ENCODE measurements at places on chromosomes 11 and 22. TPM values are rescaled to one million over a fixed set of nuclear protein-coding genes. Genes with fewer than 3 reads are reported as not detected.

- peaks cover 31% of the 10 kb centered on the region for H3K4me1 ChIP-seq
- no peak for DNase-seq
- peaks cover 7% of the 10 kb centered on the region for H3K27me3 ChIP-seq
- H3K27ac ChIP-seq: no peak overlapping the region
Observed at GRCh38 chr11:75635066-75635862, 33.6 kb downstream of the MAP6 start.

- H3K36me3 ChIP-seq: no peaks in the 10 kb centered on the region
- no peak for DNase-seq
- no peak overlapping the region for H3K27ac ChIP-seq
- H3K4me3 ChIP-seq: no peak overlapping the region
- peaks cover 9% of the 10 kb centered on the region for H3K27me3 ChIP-seq
Observed at GRCh38 chr22:50053861-50054260, 4.2 kb downstream of the TTLL8 start.

- H3K36me3 ChIP-seq: no peaks in the 10 kb centered on the region
- no peak for DNase-seq
- peaks cover 75% of the 10 kb centered on the region for H3K27me3 ChIP-seq
- no peak overlapping the region for H3K4me3 ChIP-seq
Observed at GRCh38 chr11:72598906-72599305, 75.3 kb downstream of the PDE2A start.

DNA sequence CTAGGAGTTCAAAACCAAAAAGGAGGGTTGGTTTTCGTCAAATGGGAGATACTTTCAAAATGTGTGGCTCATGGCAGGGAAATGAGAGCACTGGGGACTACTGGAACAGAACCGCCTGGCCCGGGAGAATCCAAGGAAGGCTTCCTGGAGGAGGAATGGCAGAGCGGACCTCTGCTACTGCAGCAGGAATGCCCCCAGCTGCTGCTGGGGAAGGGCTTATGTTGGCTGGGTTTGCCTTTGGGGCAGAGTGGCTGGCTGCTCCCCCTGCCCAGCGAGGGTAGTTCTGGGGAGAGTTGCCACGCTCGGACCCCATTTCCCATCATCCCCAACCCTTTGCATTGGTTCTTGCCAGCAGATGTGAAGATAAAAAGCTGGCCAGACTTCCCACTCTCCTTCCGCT is 10.6 kb upstream of the APOBEC3A start:
- peaks cover 3% of the 10 kb centered on the region for H3K27me3 ChIP-seq
- no peak for DNase-seq
- H3K4me3 ChIP-seq: no peak overlapping the region
- no peaks in the 10 kb centered on the region for H3K36me3 ChIP-seq

GRCh38 chr11:13962562-13963168 is at the start of gene SPON1:
TSS of gene SPON1 (plus strand) at chr11:13962723. CDS start at chr11:13962905, 182 bp downstream.
- H3K36me3 ChIP-seq: no peaks in the 10 kb centered on the region
- no peak within 1 kb of the TSS for H3K27ac ChIP-seq
- peaks cover 88% of the 10 kb centered on the region for H3K27me3 ChIP-seq
- H3K4me3 ChIP-seq: peak within 1 kb of the TSS; percentile 66
- peak; percentile 53 for DNase-seq

DNA sequence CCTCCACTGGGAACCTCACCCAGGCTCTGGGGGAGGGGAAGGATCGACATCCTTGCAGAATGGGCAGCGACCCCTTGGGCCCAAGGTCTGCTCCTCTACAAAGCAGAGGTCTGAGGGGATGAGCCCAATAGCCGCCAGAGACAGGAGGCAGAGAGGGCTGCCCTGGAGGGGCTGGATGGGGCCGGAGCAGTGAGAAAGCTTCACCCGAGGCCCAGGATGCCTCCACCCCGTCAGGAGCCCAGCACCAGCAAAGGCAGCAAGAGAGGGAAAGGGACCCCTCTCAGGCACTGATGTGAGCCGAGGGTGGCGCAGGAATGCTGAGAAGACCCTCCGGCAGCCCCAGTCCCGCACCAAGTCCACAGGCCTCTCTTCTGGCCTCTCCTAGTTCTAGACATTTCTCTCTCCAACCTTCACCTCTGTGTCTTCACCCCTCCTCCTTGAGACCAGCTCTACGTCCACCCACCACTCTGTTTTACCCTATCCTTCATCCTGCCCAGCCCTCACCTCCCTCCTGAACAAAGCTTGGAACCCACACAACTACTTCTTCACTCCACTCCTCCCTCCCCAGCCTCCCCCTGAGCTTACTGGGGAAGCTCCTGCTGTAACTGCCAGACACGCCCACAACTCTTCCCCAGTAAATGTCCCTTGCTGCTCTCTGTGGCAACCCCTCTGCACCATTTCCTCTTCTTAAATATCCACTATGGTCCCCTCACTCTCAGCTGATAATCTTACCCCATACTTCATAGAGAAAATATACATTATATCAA is 131.9 kb downstream of the MPPED1 start:
- H3K27ac ChIP-seq: no peak overlapping the region
- peaks cover 32% of the 10 kb centered on the region for H3K27me3 ChIP-seq
- no peaks in the 10 kb centered on the region for H3K4me1 ChIP-seq
- H3K4me3 ChIP-seq: no peak overlapping the region
- DNase-seq: peak; percentile 28
- H3K36me3 ChIP-seq: no peaks in the 10 kb centered on the region

GRCh38 chr11:102581066-102581465 is 44.1 kb downstream of the MMP20 start:
- H3K27me3 ChIP-seq: no peaks in the 10 kb centered on the region
- H3K27ac ChIP-seq: no peak overlapping the region
- H3K36me3 ChIP-seq: no peaks in the 10 kb centered on the region
- H3K4me3 ChIP-seq: no peak overlapping the region
- no peak for DNase-seq

- peaks cover 16% of the 10 kb centered on the region for H3K27me3 ChIP-seq
- H3K4me3 ChIP-seq: no peak overlapping the region
- no peak overlapping the region for H3K27ac ChIP-seq
- no peaks in the 10 kb centered on the region for H3K36me3 ChIP-seq
- peaks cover 22% of the 10 kb centered on the region for H3K4me1 ChIP-seq
- no peak for DNase-seq
Observed at GRCh38 chr11:11345099-11345498, 8.0 kb downstream of the CSNK2A3 start.

- no peak overlapping the region for H3K27ac ChIP-seq
- H3K4me3 ChIP-seq: no peak overlapping the region
- DNase-seq: no peak
- no peaks in the 10 kb centered on the region for H3K36me3 ChIP-seq
- no peaks in the 10 kb centered on the region for H3K27me3 ChIP-seq
Observed at GRCh38 chr22:20248461-20248978, 19.6 kb downstream of the RTN4R start.

DNA sequence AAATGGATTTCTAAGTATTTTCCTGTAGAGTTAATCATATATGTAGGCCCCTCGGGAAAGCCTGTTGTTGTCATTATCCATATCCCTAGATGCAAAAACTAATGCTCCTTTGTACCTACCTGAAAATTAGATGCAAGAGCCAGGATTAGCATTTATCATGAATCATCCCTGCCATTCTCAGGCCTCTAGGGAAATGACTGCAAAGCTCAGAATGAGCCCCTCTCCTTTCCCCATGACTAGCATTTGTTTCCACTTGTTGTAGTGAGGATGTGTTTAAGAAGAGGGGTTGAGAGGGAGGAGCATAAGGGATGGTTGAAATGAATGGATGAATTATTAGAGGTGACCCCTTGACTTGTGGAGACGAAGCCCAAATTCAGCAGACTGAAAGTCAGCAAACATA is 537.9 kb downstream of the NTM start:
- H3K27ac ChIP-seq: no peak overlapping the region
- H3K4me1 ChIP-seq: peaks cover 12% of the 10 kb centered on the region
- peaks cover 86% of the 10 kb centered on the region for H3K27me3 ChIP-seq
- no peak for DNase-seq
- no peaks in the 10 kb centered on the region for H3K36me3 ChIP-seq

GRCh38 chr22:30969532-30970355 is 679 bp downstream of the TUG1 start:
- H3K27ac ChIP-seq: peak overlapping the region; percentile 90
- peaks cover 15% of the 10 kb centered on the region for H3K4me1 ChIP-seq
- DNase-seq: no peak
- H3K27me3 ChIP-seq: no peaks in the 10 kb centered on the region
- H3K36me3 ChIP-seq: peaks cover 78% of the 10 kb centered on the region
- H3K4me3 ChIP-seq: peak overlapping the region; percentile 82

GRCh38 chr11:93324500-93324899 is 6.0 kb upstream of the DEUP1 start:
- DNase-seq: no peak
- H3K27ac ChIP-seq: no peak overlapping the region
- H3K36me3 ChIP-seq: no peaks in the 10 kb centered on the region
- no peak overlapping the region for H3K4me3 ChIP-seq
- H3K4me1 ChIP-seq: no peaks in the 10 kb centered on the region

Gene SOX10
- total RNA-seq: 0.09 TPM

Gene TCN2
- 15.3 TPM for total RNA-seq

Gene SGSM1
- total RNA-seq: 1.2 TPM

Gene P4HA3
- total RNA-seq: 1.7 TPM

Gene DGAT2
- 1.3 TPM for total RNA-seq

All from mesothelial cell of epicardium (in vitro differentiated cells).